NCI-H526 (cell line): ENCODE measurements at places on chromosomes 12 and 14.
A peak's percentile ranks its signal among the peaks of the same experiment; 100 is the strongest.

DNA sequence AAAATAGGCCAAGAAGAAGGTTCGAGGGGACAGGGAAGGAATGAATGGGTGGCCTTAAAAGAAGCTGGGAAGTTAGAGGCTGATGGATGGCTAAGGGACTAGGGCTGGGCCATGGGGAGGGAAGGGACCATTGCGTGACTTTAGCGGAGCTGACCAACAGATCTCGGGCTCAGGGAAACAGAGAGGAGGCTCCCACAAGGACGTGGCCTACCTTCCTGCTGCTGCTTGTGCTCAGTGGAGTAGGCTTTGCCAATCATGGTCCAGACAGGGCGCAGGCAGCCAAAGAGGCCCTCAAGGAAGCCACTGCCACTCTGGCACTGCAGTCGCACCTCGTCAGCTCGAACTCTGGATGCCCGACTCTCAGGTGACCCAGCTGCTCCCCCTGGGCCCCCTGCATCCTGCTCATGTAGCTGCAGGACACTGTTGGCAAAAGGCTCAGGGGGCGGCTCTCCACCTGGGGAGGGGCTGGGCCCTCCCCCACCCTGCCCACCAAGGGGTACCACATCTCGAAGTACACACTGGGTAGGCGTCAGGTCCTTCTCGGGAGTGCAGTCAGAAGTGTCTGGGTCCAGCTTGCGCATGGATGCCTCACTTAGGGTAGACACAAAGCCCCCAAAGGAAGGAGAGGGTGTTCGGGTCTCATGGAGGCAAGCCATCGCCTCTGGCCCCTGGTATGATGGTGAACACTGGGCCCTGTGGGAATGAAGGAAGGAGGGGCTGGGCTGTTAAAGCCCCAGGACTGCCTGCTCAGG is 12.3 kb downstream of the MAP3K12 start:
- no peak for DNase-seq

GRCh38 chr12:79857675-79858074 is 77.2 kb downstream of the PPP1R12A start:
- no peak for DNase-seq

GRCh38 chr12:57196439-57196838 is 20.2 kb upstream of the NXPH4 start:
- peak; percentile 97 for DNase-seq

DNA sequence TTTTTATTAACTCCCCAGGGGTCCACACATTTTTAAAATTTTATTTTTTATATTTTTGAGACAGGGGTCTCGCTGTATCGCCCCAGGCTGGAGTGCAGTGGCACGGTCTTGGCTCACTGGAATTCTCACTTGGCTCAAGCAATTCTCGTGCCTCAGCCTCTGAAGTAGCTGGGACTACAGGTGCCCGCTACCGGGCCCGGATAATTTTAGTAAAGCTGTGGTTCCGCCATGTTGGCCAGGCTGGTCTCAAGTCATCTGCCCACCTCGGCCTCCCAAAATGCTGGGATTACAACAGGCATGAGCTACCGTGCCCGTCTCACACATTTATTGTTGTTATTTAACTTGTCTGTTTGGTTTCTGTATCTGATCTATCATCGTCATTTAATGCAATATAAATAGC is 307.4 kb downstream of the TMTC2 start:
- DNase-seq, result no peak

GRCh38 chr14:58628406-58628805 is 9.4 kb upstream of the DACT1 start:
- DNase-seq, result no peak

GRCh38 chr12:101780599-101780998 is 41.3 kb upstream of the SYCP3 start:
- no peak for DNase-seq

- no peak for DNase-seq
These were observed 2.9 kb upstream of the FAR2 start for GRCh38 chr12:29146196-29146595.
